Right ventricle myocardium superior (tissue), 1 donor: ENCODE measurements at places on chromosomes 7 and 10.

GRCh38 chr7:47893721-47894365, 54.4 kb downstream of the PKD1L1 start:
- no peak for DNase-seq

DNA sequence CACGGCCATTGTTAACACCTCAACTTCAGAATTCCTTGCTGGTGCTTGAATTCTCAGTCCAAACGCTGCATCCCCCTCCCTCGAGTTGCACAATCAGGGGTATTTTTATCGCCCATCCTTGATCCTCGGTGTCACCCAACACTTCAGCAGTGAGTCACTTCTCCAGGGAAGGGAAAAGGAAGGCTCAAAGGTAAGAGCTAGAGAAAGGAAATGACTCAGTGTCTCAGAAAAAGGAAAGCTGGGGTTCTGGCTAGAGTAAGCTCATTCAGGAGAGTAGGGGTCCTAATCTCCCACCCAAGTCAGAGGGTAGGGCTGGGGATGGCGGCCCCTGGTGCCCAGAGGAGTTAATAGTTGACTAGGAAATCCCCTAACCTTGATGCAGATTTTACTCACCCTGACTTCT, 39.8 kb upstream of the TRIM8 start:
- DNase-seq = no peak

DNA sequence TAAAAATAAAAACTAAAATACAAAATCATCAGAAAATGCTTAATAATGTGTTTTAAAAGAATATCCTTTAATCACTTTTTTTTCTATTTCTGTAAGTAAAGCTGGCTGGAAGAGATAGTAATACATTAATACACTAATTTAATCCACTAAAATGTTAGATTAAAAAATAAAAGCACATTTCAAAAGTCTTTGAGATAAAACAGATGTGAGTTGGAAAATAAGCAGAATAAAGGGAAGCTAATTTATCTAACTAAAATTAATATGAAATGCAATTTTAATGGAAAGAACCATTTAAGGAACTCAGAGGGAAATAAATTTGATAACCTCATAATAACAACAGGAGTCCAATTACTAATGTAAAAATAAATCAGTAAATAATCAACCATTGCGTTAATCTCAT, 774.8 kb upstream of the MBL2 start:
- DNase-seq = no peak

DNA sequence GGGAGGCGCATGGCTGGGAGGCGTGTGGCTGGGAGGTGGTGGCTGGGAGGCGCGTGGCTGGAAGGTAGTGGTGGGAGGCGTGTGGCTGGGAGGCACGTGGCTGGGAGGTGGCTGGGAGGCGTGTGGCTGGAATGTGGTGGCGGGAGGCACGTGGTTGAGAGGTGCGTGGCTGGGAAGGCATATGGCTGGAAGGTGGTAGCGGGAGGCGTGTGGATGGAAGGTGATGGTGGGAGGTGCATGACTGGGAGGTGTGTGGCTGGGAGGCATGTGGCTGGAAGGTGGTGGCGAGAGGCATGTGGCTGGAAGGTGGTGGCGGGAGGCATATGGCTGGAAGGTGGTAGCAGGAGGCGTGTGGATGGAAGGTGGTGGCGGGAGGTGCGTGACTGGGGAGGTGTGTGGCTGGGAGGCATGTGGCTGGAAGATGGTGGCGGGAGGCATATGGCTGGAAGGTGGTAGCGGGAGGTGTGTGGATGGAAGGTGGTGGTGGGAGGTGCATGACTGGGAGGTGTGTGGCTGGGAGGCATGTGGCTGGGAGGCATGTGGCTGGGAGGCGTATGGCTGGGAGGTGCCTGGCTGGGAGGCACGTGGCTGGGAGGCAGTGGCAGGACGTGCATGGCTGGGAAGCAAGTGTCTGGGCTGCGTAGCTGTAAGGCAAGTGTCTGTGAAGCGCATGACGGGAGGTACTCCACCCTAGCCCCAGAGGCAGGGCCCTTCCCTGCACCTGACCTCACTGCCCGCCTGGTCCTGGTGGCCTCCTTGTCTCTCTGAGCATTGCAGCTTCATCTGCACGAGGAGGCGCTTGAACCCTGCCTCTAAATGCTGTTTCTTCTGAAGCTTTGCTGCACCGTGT, 35.1 kb downstream of the FOXK1 start:
- no peak for DNase-seq

DNA sequence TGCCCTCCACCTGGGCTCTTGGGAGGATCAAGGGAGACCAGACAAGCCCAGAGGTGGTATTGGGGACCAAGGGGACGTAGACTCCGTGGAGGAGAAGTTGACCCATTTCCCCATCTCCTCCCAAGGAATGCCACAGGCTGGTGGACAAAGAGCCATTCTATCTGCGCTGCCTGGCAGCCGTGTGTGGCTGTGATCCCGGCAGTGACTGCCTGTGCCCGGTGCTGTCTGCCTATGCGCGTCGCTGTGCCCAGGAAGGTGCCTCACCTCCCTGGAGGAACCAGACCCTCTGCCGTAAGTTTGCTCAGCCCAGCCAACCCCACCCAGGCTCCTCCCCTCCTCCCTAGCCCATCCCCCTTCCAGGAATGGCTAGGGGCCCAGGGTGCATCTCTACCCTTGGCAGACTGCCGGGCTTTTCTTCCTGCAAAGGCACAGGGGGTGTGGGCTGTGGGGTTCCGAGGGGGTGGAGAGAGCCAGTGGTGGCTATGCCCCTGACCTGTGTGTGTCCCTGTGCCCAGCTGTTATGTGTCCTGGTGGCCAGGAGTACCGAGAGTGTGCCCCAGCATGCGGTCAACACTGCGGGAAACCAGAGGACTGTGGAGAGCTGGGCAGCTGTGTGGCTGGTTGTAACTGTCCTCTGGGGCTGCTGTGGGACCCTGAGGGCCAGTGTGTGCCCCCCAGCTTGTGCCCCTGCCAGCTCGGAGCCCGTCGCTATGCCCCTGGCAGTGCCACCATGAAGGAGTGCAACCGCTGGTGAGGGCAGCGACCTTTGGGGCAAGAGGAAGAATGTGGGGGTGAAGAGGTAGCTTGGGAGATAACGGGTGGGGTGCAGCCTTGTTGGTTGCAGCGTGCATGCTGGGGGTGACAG, 10.2 kb upstream of the ZNF467 start:
- no peak for DNase-seq

DNA sequence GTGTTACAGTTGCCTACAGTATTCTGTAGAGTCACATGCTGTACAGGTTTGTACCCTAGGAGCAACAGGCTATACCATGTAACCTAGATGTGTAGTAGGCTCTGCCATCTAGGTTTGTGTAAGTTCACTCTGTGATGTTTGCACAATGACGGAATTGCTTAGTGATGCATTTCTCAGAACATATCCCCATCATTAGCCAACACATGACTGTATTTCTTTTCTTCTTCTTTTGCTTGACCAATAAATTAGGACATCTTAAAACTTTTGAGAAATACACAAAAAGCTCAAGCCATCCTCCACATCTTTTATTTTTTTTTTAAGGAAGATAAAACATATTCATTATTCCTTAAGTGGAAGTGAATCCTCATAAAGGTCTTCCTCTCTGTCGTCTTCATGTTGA, 5.4 kb upstream of the PFKFB3 start:
- DNase-seq = no peak

DNA sequence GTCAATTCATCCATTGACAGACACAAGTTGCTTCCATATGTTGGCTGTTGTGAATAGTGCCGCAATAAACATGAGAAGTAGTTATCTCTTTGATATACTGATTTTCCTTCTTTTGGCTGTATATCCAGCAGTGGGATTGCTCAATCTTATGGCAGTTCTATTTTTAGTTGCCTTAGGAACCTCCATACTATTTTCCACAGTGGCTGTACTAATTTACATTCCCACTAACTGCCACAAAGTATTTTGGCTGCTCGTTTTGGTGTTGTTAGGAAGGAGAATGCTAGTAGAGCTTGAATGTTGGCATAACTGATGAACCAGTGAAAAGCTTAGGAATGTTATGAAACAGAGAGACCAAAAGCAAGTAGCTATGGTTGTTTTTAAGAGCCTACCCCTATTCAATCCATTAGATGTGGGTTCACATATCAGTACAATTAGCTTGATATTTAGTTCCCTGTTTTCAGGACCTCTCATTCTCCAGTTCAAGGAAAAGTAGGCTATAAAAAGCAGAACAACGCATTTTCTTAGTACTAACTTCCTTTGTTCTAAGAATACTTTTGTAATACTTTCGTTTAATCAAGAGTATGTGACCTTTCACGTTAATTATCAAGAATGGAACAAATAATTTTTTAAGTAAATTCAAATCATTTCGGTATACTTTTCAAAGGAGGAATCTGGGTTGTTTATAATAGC, 100.3 kb downstream of the FAS start:
- DNase-seq = no peak

DNA sequence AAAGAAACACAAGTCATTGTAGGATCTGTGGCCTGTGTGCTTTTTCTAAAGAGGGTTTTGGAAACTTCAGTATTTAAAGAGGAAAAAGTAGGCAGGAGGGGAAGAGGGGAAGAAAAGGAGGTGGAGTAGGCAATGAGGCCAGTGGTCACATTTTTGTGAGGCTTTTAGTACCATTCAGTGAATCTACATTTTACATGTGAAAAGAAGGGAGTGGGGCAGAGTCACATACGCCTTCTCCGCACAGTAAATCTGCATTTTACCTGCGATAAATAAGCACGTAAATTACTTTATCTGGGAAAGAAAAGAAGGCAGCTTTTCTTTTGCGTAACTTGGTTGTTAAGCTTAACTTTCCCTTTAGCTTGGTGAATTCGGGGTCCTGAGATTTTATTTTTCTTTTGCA, 13.2 kb downstream of the CHST12 start:
- no peak for DNase-seq

- no peak for DNase-seq
These were observed 280.6 kb downstream of the GFRA1 start for GRCh38 chr10:115992236-115992986.

GRCh38 chr10:85917601-85918000, 449.0 kb downstream of the GRID1 start:
- no peak for DNase-seq

DNA sequence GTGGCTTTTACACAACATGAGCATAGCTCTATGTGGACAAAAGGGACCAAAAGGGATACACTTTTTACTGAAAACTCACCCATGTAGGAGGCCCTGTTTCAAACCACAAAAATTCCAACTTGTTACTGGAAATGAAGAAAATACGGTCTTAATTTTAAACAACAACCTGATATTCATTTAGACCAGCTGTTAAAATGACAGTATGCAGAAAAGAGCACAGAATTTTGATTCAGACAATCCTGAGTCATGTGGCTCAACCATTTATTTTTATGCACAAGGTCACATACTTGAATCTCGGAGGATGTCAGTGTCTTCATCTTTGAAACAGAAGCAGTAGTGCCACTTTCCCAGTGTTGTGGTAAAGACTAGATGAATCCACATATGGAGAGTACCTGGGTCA, 426.5 kb upstream of the NFE2L3 start:
- DNase-seq = no peak
